ENCODE measurements at places on chromosomes 3 and 15.

DNA sequence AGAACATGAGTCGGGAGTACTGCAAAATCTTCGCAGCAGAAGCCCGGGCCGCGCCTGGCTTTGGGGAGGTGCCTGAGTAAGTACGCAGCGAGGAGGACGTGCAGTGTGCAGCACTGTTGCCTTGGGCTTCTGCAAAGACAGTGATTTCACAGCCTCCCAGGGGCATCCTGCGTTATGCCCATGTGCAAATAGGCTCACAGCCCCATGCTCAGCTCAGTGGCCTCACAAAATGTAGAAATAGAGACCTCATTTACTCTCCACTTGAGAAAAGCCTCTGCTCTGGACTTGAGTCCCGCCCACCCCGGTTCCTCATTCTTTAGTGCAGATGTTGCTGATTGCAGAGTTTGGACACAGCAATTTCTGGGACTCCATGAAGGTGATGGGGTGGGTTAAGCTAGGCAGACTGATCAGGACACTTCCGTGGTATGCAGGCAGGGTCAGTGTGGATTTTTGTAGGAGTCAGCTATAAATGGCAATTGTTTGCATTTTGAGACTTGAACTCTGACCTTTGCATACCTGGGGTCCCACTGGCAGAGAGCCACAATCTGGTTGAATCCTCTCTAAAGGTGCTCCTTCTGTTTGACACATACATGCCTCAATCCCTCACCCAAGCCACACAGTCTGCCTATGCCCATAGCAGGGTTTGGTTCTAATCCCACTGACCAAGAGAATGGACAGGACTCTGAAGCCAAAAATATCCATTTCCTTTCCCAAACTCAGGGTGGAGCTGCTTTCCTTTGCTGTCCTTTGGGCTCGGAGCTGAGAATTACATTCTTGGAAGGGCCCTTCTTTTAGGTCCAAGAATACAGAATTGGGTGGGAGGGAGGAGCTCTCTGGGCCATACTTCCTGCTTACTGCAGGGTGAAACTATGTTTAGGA lies 20.7 kb upstream of the SLC28A1 start:
- DNase-seq = no peak

DNA sequence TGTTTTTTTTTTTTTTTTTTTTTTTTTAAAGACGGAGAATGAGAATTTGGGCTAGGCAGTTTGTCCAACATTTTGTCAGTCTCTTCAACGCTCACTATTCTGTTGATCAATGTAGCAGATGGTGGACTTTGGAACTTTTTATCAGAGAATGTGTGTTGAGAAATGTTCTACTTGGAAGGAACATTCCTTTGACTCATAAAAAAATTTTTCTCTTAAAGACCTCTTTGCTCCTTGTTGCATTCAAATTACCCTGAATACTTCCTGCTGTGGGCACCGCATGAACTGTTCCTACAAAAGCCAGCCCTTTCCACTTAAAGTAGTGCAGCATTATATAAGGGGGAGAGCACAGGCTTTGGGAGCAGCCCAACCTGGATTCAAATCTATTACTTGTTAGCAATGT lies 182.9 kb downstream of the AKAP13 start:
- DNase-seq = no peak

DNA sequence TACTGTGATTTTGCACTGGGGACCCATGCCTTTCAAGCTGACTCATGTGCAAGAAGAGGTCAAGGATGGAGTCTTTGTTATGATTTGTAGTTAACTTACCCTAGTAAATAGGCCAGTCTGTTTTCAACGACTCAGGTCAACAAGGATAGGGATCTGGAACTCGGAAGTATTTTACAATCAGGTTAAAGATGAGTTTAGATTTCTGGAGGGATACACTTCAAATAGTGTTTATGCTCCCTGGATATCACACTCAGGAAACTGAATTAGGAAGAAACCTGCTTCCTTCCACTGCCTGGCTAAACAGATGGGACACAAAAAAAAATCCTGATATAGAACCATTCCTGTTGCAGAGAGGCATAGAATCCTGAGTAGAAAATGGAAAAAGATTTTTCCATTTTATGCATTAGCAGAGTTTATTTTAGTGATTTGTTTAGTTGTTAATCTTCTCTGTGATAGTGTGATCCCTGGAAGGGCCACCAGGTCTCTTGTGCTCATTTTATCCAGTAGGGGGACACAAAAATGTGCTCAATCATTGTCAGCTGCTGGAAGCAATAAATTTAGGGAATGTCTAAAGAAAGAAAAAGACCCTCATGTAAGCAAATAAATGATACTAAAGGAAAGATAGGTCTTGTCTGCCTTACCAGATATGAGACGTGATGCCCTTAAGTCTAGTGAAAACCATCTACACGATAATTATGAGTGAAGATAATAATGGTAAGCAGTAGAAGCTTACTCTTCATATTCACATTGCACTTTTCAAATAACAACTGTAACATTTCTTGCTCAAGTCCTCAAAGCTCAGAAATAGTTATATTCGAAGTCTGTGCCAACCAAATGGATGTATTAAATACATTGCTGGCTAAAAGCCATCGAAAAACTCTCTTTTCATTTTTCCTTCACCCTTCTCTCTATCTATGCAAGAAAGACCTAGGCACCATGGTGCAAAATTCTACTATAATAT lies 452.1 kb upstream of the KCNMB2 start:
- DNase-seq = no peak

DNA sequence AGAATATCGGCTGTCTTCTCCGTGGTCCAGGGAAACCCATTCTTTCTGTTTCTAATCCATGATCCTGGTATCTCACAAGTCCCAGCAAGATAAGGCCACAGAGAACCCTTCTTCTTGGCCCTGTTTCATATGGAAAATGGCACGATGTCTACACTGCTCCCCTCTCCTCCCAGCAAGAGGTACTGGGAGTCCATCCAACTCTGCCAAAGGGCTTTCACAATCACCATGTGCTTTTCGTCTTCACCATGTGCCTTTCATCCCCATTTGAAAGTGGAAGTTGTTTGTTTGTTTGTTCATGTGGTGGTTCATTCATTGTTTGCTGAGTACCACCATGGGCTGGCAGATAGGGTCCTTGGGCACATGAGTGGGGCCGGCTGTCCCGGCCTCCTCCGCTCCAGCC lies 5.5 kb downstream of the ITIH3 start:
- DNase-seq = no peak

GRCh38 chr3:18057471-18058091 lies 315.1 kb upstream of the TBC1D5 start:
- DNase-seq = no peak

DNA sequence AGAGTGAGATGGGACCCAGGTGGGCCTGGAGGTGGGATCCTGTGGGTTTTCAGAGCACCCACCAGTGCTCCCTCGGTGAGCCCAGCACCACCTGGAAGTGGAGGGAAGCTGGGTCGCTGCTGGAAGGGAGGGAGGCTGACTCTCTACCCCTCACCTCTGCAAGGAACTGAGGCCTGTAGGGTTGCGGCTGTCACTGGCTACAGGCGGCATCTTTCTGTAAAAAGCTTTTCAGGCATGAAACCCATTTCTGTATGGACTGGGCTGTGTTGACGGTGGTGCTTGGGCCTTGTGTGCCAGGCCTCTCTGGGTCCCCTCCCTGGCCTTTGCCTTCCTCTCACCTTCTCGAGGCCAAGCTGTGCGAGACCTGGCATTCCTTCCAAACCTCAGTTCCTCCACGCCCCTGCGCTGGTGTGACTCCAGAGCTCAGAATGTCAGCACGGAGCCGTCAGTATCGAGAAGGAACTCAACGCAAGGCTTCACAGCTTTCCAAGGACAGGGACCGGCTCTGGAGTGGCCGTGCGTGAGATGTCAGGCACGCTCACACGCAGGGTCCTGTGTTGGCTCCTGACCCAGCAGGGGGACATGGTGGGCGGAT lies 16.6 kb downstream of the ABTB1 start:
- no peak for DNase-seq

DNA sequence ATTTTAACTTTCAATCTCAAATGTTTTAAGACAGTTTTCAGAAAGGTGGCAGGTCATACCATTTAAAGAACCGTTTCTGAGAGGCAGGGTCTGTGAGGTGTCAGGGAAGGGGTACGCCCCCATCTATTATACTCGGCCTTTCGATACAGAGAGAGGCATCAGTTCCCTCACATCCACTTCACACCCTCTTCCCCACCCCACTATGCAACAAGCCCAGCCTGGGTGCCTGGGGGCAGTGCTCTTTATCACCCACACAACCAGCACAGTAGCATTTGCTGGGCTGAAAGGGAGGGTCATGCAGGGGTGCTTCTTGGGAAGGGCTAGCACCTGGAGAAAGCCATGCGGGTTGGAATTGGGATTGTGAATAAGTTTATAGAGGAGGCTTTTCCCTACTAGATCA lies 56.0 kb upstream of the KCNMB2 start:
- no peak for DNase-seq

DNA sequence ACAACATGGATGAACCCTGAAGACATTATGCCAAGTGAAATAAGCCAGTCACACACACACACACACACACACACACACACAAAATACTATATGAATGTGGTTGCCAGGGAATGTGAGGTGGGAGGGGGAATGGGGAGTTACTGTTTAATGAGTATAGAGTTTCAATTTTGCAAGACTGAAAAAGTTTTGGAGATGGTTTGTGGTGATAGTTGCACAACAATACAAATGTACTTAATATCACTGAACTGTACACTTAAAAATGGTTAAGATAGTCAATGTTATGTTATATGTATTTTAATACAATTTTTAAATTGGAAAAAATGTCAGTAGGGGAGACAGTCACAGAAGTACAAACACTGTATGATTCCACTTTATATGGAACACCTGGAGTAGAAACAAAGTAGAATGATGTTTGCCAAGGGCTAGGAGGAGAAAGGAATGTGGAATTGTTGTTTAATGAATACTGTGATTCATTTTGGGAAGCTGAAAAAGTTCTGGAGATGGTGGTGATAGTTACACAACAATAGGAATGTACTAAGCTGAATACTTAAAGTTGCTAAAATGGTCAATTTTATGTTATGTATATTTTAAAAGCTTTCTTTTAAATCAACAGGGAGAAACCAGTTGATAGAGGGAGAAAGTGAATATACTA lies 76.6 kb downstream of the RPL39L start:
- DNase-seq = no peak

GRCh38 chr3:117798221-117798620 lies 1088.6 kb downstream of the TUSC7 start:
- no peak for DNase-seq

DNA sequence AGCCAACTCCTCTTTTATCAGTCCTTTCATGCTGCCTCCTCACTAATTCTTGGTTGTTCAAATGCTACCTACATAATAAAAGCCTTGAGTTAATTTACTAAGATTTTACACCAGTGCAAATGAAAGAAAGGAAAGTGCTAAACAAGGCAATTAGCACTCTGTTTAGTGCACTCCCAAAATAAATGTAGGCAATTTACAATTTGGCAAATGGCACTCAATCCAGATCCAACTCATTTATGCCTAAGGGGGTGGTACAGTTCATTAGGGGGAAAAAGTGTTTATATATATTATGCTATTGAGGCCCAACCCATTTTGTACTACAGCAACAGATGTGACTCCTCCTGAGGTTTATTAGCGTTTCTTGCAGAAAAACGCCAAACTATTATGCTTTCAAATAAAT lies 370.1 kb downstream of the NR2F2 start:
- no peak for DNase-seq

- DNase-seq = no peak
These were observed 102.8 kb upstream of the PFN2 start for GRCh38 chr3:150073513-150073912.

DNA sequence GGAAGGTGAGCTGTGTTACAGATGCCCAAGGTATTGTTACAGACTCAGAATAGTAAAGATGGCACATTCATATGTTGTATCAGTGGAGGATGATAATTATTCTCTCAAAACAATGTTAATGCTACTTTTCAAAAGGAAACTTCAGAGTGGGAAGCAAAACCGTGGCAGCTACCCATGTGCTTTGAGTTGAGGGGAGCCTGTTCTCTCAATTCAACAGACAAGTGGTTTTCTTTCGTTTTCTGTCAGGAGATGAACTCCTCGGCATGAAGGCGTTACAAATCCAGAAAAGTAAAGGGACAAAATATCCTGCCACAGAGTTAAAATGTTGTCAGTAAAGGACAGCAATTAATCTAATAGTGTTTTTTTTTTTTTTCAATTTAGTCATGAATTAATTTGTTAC lies 629.4 kb upstream of the GBE1 start:
- no peak for DNase-seq

DNA sequence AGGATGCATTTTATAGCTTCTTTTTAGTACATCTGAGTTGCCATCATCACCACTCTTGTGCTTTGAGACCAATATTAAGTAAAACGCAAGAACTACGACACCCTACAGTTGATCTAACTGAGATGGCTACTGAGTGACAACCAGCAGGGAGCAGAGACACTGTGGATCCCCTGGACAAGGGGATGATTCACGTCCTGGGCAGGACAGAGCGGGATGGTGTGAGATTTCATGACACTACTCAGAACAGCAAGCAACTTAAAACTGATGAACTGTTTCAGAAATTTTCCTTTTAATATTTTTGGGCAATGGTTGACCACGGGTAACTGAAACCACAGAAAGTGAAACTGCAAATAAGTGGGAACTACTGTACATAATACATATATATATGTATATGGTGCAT lies 299.2 kb downstream of the ADAMTS17 start:
- DNase-seq = no peak

GRCh38 chr3:52609316-52609815 lies 73.0 kb downstream of the UQCC5 start:
- no peak for DNase-seq

DNA sequence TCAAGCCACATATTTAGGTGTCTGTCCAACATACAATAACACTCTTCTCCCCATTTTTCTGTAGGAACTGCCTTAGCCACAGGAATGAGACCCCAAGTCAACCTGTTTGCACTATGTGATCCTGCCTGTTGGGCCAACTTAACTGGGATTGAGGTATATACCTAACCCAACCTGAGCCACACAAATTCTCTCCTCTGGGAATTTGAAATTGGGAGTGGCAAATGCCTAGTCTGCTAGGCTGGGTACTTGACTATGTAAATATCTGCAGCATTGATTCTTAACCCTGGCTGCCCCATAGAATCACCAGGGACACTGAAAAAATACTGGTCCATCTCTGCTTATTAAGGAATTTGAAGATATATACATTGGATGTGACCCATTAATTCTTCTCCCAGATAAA lies 35.2 kb upstream of the TNIK start:
- DNase-seq = no peak

- DNase-seq = no peak
These were observed 36.5 kb downstream of the BOC start for GRCh38 chr3:113247675-113248458.

DNA sequence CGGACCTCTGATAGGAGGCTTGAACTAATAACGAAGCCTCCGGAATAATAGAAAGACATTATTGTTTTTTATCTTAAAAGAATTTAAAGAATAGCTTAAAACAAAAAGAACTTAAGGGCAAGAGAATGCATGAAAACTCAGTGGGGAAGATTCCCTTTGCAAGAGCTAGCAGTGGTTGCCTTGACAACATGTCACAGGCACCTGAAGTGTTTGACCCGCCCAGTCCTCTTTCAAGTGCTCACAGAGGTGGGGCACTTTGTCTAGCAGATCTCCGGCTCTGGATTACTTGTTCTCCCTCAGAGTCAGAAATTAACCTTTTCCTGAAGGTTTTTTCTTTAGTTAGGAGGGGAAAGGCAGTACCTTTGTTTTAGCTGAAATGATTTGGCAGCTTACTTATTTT lies 37.8 kb downstream of the LARS2 start:
- DNase-seq = no peak

- no peak for DNase-seq
These were observed 64.7 kb upstream of the ARL6 start for GRCh38 chr3:97699889-97700288.

- DNase-seq = no peak
These were observed 24.4 kb downstream of the SEC61A1 start for GRCh38 chr3:128076483-128077201.

Data from T-helper 17 cell (primary cell).